ENCODE measurements at places on chromosomes 6 and 20.

- peak; percentile 6 for DNase-seq
These were observed 255.4 kb upstream of the IRAK1BP1 start for GRCh38 chr6:78611886-78612480.

- DNase-seq: no peak
These were observed 5.8 kb upstream of the TMEM14A start for GRCh38 chr6:52664991-52665686.

DNA sequence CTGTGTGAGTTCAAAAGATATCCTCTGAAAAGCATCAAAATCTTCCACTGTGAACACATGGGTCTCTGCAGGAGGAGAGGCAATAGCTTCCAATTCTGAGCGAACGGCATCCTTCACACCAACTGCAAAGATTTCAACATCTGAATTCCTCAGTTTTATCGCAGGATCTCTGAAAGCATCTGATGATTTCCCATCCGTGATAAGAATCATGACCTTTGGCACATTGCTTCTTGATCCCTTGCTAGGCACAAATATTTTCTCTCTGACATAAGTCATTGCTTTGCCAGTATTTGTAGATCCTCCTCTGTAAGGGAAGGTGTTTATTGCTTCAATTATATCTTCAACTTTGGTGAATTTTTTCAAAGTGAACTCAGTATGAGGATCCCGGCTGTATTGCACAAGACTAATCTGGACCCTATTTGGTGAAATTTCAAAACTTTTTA, 22.7 kb downstream of the COL12A1 start:
- DNase-seq: no peak

GRCh38 chr6:129923530-129924250, 62.6 kb upstream of the TMEM244 start:
- no peak for DNase-seq

DNA sequence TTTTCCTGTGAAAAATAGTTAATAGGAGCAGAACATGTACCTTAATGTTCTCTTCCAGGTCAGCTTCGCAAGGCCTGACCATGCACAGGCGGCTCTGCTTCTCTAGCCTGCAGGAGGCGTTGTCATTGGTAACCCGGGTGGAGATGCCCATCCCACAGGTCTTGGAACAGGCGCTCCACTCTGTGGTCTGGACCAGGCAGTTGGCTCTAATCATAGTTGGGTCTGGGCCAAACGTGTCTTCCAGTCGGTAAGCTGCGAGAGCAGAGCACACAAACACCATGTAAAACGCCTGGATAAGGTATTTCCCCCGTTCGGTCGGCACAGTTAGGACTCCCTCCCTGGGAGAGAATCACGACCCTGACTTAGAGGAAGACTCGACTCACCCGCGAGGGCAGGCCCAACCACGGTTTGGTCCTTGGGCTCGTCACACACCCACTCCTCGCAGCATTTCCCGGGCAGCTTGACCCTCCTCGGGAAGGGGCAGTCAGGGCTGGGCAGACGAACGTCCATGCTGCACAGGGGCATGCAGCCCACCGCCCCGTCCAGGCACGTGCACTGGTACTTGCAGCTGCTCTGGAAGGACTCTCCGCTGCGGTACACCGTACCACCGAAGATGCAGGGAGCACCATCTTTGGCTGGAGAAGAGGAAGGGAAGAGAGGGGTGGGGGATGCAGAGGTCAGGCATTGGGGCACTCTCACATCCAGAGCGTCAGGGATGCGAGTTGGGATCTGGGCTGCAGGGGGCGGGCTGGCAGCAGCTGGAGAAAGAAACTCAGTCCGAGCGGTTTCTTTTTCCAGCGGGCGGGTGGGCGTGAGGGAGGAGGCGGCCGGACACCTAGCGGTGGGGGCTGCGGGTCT, 1.0 kb downstream of the CCN2 start:
- peak; percentile 59 for DNase-seq

- no peak for DNase-seq
These were observed 126.4 kb downstream of the SCML4 start for GRCh38 chr6:107697682-107698081.

DNA sequence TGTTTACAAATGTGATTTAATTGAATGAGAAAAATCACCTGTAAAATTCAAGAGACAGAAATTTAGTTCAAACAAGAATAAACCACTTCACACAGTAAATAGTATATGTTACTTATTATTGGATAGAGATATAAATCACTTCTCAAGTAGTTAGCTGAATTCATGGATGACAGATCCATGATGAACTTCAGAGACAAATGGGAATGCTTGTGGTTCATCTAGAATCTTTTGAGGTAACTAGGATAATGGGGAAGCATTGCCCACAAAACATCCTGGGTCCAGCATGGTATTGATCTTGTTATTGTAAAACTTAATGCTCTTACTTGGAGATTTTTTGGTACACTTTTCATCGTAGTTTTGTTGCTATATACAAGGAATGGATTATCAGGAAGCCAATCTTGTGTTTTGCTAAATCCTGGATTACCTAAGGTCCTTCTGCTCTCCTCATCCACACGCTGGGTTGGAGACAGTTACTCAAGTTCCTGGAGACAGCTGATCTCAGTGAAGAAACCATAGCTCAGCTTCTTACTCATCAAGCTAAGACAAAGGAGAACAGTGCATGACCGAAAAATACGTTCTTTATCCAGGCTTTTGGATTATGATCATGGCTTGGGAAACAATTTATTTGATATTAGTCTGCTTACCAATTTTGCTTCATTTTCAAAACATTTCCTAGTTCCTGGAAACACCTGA, 142.5 kb upstream of the PREP start:
- DNase-seq: no peak

DNA sequence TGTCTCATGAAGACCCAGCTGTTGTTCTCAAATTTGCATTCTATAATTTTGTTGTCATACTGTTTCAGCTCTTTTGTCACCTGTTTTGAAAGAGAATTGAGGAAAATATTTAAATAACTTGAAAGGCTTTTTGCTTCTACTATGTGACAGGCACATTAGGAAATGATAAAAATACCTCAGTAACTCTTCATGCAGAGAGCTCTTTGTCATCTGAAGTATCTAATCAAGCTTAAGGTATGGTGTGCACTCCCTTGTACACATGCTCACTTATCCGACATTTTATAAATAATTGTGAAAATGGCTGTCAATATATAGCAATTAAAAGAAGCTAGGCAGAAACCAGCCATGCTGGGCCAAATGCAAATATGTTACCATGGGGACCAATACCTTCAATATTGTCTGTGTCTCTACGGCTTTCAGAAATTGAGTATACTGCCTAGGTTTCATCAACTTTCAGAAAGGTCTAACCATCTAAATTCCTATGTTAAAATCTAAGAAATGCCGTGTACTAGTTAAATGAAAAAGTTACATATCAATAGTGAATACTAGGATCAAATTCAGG, 349.0 kb downstream of the RNGTT start:
- no peak for DNase-seq

GRCh38 chr20:26216025-26216424, 519.4 kb upstream of the ZNF337 start:
- no peak for DNase-seq

- DNase-seq: no peak
These were observed 176.5 kb downstream of the PHACTR1 start for GRCh38 chr6:12893036-12893435.

- DNase-seq: no peak
These were observed 19.8 kb downstream of the SDC4 start for GRCh38 chr20:45328451-45328850.

DNA sequence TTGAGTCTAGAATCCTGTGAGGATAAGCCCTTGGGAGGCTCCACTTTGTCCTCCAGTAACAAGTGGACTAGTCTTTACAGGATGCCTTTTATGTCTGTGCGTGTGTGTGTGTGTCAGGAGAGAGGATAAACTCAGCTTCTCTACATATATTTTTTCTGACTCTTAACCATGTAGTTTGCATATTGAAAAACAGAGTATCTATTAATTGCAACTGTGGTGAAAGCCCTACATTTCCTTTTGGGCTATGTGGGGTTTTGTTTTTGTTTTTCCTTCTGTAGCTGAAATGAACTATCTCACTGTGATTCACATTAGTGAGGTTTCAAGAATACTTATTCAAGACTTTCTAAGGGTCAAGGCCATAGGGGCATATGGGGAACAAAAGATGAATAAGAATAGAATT, 17.7 kb downstream of the TPBG start:
- DNase-seq: no peak
